ENCODE measurements at places on chromosomes 6 and 20. TPM values are rescaled to one million over a fixed set of nuclear protein-coding genes. Genes with fewer than 3 reads are reported as not detected.

- H3K4me3 ChIP-seq = no peak overlapping the region
- H3K36me3 ChIP-seq = peaks cover 2% of the 10 kb centered on the region
- DNase-seq = no peak
- H3K27ac ChIP-seq = no peak overlapping the region
Measured at GRCh38 chr6:164042212-164042611, 627.7 kb downstream of the QKI start.

Gene CLPSL1
- not detected for total RNA-seq

Gene ECHDC1
- 62.0 TPM for total RNA-seq

DNA sequence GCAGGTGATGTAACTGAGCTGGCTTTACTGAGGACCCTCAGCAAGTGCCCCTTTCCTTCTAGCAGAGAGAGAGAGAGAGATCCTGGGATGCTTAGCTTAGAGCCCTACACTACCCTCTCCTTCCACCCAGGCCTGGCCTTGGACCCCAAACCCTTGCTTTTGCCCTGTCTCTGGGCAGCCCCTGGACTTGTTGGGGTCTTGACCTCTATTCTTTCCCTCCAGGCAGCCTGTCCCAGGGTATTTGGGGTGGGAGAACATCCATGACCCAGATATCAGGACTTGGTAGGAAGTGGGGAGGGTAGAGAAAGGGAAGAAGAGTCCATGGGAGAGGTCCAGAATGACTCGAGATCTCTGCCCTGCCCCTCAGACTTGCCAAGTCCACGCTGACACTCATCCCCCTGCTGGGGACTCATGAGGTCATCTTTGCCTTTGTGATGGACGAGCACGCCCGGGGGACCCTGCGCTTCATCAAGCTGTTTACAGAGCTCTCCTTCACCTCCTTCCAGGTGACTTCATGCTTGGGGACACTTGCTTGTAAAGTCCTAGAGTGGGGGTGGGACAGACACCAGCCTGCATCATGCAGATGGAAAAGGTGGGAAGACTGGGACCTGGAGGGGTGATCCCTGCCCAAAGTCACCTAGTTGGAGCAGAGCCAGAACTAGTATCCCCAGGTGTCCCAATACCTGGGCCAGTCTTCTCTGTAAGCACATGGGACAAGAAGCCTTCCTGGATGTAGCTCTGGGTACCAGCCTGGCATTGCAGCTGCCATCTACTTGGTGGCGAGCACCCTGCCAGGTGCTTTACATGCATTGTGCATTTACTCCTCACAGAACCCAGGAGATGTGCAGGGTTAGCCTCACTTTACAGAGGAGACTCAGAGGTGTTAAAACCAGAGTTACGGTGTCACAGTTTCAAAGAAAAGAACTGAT is 30.9 kb downstream of the GLP1R start:
- no peak overlapping the region for H3K27ac ChIP-seq
- peaks cover 3% of the 10 kb centered on the region for H3K27me3 ChIP-seq
- H3K4me1 ChIP-seq = peaks cover 2% of the 10 kb centered on the region
- H3K4me3 ChIP-seq = no peak overlapping the region
- DNase-seq = no peak

- no peak overlapping the region for H3K4me3 ChIP-seq
- no peak overlapping the region for H3K27ac ChIP-seq
- H3K4me1 ChIP-seq = peaks cover 59% of the 10 kb centered on the region
Measured at GRCh38 chr6:167235421-167236238, 55.5 kb upstream of the UNC93A start.

DNA sequence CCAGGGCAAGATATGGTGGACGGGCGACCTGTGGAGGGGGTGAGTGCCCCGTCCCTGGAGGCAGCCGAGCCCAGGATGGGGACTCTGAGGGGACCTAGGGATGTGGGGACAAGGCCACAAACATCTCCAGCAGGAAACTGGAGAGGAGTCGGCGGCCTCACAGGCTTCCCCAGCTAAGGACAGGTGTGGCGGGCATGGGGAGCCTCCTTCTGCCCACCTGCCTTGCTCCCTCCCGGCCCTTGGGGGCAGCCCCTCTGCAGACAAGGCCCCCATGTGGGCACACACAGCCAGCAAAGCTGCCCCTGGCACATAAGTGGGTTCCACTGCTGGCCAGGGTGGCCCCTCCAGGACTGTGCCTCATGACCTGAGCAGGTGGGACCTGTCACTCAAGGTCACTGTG is 4.6 kb downstream of the CHRNA4 start:
- no peaks in the 10 kb centered on the region for H3K36me3 ChIP-seq
- no peaks in the 10 kb centered on the region for H3K4me1 ChIP-seq
- no peak overlapping the region for H3K27ac ChIP-seq
- H3K27me3 ChIP-seq = peaks cover 13% of the 10 kb centered on the region
- DNase-seq = no peak

Gene BHLHE23
- not detected for total RNA-seq

Gene DEFB124
- not detected for total RNA-seq

DNA sequence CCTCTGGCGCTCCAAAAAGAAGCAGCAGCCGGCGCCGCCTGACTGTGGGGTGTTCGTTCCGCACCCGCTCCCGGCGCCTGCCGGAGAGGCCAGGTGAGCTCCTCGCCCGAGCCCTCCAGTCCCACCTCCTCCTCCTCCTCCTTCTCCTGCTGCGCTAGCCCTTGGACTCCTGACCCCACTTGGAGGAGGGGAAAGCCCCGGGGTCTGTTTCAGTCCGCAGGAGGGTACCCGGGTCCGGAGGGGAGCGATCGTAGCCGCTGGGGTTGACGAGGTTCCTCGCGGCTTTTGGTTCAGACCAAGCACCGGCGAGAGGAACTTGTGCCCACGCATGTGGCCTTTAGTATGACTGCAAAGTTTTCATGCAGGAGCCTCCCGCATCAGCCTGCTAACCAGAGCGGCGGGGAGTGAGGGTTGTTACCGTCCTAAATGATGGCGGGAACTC is 493 bp downstream of the CRYBG1 start:
- peaks cover 25% of the 10 kb centered on the region for H3K27me3 ChIP-seq
- H3K36me3 ChIP-seq = no peaks in the 10 kb centered on the region
- peak overlapping the region; percentile 86 for H3K4me3 ChIP-seq
- H3K27ac ChIP-seq = peak overlapping the region; percentile 67
- peaks cover 1% of the 10 kb centered on the region for H3K4me1 ChIP-seq

DNA sequence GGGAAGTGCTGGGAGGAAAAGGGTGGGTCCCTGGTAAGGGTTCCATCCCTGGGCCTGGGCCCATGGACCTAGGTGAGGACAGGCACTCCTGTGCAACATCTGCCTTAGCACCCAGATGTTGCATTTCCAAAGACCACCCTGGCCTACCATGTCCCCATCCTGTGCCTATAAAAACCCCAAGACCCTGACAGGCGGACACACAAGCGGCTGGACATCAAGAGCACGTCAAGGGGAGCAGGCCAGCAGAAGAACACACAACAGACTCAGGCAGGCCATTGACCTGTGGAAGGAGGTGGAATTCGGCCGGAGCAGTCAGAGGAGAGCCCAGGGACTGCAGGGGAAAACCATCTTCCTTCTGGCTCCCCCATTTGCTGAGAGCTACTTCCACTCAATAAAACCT is 937.8 kb upstream of the MANEA start:
- no peaks in the 10 kb centered on the region for H3K4me1 ChIP-seq
- H3K27me3 ChIP-seq = no peaks in the 10 kb centered on the region
- no peak for DNase-seq
- no peak overlapping the region for H3K27ac ChIP-seq

Gene FUCA2
- 67.3 TPM for total RNA-seq

Gene HCRTR2
- not detected for total RNA-seq

GRCh38 chr6:168326294-168327261 is 7.0 kb upstream of the DACT2 start:
- H3K36me3 ChIP-seq = peaks cover 1% of the 10 kb centered on the region
- no peaks in the 10 kb centered on the region for H3K27me3 ChIP-seq
- peak overlapping the region; percentile 91 for H3K27ac ChIP-seq
- H3K4me1 ChIP-seq = peaks cover 42% of the 10 kb centered on the region

DNA sequence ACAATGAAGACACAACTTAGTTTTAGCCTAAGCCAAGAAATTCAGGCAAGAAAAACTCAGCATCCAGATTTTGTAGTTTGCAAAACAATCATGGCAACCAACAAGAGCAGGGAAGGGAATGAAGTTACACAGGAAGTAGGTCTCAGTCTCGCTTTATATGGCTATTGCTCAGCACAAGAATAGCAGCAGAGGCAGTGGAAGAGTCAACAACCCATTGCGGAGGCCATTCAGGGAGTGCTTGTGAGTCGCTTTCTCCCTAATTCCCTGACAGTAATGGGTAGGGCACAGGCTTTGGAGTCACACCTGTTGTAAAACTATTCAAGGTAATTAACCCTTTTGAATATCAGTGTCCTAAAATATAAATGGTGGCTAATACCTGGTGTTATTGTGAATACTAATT is 238.5 kb downstream of the HDGFL1 start:
- H3K4me3 ChIP-seq = no peak overlapping the region
- H3K27ac ChIP-seq = no peak overlapping the region
- no peaks in the 10 kb centered on the region for H3K27me3 ChIP-seq
- H3K4me1 ChIP-seq = no peaks in the 10 kb centered on the region

- DNase-seq = peak; percentile 14
- H3K27ac ChIP-seq = no peak overlapping the region
- no peak overlapping the region for H3K4me3 ChIP-seq
- peaks cover 3% of the 10 kb centered on the region for H3K36me3 ChIP-seq
- H3K4me1 ChIP-seq = peaks cover 5% of the 10 kb centered on the region
Measured at GRCh38 chr6:46419576-46420002, 71.7 kb downstream of the RCAN2 start.

Gene TTK
- total RNA-seq = 22.1 TPM
